ENCODE measurements at places on chromosomes 6 and 20. TPM values are rescaled to one million over a fixed set of nuclear protein-coding genes. Genes with fewer than 3 reads are reported as not detected.
A peak's percentile ranks its signal among the peaks of the same experiment; 100 is the strongest.

DNA sequence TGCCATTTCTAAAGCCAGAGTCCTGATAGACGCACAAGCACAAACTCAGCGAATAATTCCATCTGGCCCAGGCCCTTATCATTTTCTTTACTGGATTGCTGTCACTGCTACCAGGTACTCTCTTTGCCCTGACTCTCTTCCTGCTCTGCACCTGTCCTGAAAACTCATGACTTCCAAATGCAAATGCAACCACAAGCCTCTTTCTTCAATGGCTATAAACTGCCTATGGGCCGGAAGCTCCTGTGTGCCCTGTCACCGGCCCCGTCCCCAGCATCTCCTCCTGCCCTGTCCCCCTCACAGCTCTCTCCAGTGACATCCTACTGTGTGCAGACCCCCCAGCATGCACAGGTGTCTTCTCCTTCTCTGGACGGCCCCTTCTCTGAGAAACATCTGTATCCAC is 302.6 kb downstream of the GMDS start:
- H3K27ac ChIP-seq, result no peak overlapping the region
- no peaks in the 10 kb centered on the region for H3K27me3 ChIP-seq
- no peak for DNase-seq
- no peaks in the 10 kb centered on the region for H3K36me3 ChIP-seq
- no peaks in the 10 kb centered on the region for H3K4me1 ChIP-seq
- no peak overlapping the region for H3K4me3 ChIP-seq

DNA sequence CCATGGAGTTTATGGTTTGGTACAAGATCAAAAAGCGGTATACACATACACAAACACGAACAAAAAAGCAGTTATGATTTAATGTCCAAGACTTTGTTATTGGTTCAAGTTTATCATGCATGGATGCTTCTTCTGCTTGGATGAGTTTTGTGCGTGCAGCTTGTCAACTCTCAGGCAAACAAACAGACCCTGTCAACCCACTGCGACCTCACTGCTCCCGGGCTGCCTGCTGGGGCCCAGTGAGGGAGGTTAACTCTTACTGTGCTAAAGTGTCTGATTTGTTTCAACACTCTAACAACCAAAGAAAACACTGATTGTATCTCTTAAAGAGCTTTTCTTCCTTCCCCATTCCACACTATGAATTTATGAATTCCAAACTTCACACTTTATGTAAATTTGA is 26.8 kb upstream of the DDR1 start:
- no peaks in the 10 kb centered on the region for H3K36me3 ChIP-seq
- peaks cover 6% of the 10 kb centered on the region for H3K4me1 ChIP-seq
- peak; percentile 81 for DNase-seq
- no peak overlapping the region for H3K27ac ChIP-seq
- no peaks in the 10 kb centered on the region for H3K27me3 ChIP-seq
- no peak overlapping the region for H3K4me3 ChIP-seq

DNA sequence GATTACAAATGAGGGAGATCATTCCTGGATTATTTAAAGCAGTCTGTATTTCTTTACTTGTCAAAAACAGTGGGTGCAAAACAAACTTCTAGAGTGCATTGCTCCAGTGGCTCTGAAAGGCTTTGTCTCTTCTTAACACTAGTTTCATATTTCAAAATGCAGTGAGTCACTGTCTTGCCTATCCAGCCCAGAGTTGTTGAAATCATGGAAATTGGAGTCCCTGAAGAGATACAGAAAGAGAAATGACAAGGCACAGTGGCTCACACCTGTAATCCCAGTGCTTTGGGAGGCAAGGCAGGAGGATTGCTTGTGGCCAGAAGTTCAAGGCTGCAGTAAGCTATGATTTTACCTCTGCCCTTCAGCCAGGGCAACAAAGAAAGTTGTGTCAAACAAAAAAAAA is 11.3 kb downstream of the SLC2A12 start:
- no peak overlapping the region for H3K4me3 ChIP-seq
- H3K36me3 ChIP-seq, result peaks cover 3% of the 10 kb centered on the region
- no peaks in the 10 kb centered on the region for H3K27me3 ChIP-seq
- no peaks in the 10 kb centered on the region for H3K4me1 ChIP-seq
- DNase-seq, result no peak
- H3K27ac ChIP-seq, result no peak overlapping the region

DNA sequence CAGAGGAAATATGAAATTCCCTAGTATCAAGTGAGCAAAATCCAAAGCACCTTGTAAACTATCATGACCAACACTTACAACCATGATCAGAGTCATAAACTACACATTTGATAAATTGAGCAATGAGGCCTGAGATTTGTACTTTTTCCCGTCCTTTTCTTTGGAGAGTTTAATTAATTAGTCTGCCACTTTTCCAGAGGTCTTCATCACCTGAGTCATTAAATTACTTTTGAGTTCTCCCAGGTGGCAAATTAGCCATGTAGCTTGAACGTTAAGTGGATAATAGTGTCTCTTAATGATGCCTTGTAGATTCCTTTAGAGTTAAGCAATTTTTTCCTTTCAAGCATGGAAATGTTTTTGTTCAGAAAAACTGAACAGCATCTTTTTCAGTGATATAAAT is 75.6 kb downstream of the RNF217 start:
- H3K4me1 ChIP-seq, result peaks cover 3% of the 10 kb centered on the region
- no peak for DNase-seq
- H3K27ac ChIP-seq, result no peak overlapping the region
- no peak overlapping the region for H3K4me3 ChIP-seq

DNA sequence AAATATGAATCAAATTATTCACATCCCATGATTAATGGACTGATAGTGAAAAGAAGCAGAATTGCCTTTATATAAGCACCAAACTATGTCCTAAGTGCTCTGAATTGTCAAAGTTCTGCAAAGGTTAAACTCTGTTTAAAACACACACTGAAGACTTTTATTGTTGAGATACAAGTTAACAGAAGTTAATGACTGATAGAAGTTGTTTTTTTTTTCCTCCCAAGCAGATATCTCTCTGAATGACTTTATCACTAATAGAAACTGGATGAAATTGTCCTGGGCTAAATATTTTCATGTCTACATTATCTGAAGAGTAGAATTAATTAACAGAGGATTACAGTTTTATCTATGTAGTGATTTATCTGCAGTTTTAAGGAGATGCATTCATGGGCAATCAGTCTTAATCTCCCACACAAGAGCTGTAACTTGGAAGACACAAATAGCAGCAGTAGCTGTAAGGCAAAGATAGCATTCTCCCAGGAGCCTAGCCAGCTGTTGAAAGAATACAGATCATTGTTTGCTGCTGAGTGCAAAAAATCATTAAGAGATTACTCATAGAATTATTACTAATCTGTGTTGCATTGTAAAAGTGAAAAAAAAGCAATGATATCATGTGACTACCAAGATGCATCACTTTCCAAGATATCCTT is 49.9 kb downstream of the BMP5 start:
- peaks cover 38% of the 10 kb centered on the region for H3K4me1 ChIP-seq
- no peak overlapping the region for H3K4me3 ChIP-seq
- no peaks in the 10 kb centered on the region for H3K36me3 ChIP-seq
- H3K27ac ChIP-seq, result no peak overlapping the region
- DNase-seq, result no peak

DNA sequence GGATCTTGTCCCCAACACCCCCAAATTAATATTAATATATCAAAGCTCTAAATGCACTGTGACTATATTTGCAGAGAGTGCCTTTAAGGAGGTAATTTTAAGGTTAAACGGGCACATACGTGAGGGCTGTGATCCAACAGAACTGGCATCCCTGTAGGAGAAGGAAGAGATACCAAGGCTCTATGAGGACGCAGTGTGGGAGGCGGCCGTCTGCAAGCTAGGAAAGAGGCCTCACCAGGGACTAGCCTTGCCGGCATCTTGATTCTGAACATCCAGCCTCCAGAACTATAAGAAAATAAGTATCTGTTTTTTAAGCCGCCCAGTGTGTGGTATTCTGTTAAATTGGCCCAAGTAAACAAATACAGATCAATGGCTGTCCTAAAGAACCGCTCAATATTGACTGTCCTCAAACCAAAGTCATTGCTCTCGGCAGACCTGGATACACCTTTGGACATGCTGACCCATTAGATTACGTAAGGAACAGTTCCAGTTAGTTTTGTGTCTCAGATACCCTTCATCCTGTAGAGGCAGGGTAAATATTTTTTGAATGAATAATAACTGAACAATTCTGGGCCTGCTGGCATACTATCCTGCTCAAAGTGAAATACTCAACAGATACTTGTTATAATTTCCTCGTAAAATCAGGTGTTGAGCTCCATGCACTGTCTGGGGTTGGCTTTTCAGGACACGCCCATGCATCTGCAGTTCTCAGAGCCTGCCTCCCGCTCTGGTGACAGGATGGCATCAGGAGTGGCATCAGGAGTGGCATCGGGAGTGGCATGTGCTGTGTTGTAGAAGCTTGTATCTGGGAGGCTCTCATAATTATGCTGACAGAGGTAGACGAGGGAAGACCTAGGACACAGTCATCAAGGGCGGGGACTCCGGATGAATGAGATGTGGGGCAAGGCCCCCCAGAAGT is 6.3 kb downstream of the PRR18 start:
- peaks cover 28% of the 10 kb centered on the region for H3K27me3 ChIP-seq
- H3K4me1 ChIP-seq, result peaks cover 3% of the 10 kb centered on the region
- no peak for DNase-seq
- H3K4me3 ChIP-seq, result no peak overlapping the region
- H3K27ac ChIP-seq, result no peak overlapping the region
- no peaks in the 10 kb centered on the region for H3K36me3 ChIP-seq

DNA sequence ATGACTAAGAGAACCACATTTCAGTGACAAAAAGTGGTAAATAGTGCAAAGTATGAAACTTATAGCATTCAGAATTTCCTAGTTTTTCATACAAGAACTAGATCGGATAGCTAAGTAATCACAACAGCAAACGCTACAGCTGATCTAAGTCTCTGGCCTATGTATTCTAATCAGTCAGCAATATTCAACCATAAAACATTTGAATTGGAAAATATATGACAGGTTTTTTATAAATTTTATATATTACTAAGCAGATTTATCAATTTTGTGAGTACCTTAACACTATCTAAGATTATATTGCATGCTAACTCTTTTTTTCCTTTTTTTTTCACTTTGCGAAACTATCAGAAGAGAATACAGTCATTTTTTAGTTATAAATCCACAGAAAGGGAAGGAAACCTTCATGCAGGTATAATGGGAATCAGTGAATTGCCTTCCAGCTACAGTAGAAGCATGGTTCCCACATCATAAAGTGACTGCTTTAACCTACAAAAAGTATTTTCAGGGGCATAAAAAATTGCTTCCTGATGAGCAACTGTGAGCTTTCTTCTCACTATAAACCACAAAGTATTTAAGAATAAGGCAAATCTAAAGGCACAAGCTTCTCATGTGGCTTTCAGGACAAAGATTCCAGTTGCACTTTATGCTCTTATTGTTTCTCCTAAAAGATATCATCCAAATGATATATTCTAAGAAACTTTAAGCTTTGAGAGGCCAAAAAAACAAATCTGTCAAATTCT is 74.0 kb upstream of the GJE1 start:
- H3K27ac ChIP-seq, result no peak overlapping the region
- DNase-seq, result no peak
- no peaks in the 10 kb centered on the region for H3K27me3 ChIP-seq
- H3K4me1 ChIP-seq, result no peaks in the 10 kb centered on the region
- no peak overlapping the region for H3K4me3 ChIP-seq

DNA sequence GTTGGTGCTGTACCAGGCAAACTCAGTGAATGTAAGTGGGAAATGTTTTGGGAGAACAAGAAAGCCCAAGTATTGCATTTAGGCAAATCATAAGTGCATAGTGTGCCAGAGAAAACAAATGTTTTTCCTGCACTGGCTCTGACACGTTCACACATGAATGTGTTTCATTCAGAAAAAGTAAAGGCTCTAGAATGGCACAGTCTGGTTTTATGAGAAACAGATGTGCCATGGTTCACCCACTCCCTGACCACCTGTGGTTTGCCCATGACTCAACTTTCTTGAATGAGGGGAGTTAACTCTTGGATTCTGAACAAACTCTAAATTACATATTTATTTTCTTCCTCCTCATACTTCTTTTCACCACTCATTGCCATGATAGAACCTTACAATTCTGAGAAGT is 126.9 kb downstream of the KCNQ5 start:
- H3K27me3 ChIP-seq, result no peaks in the 10 kb centered on the region
- no peaks in the 10 kb centered on the region for H3K4me1 ChIP-seq
- H3K4me3 ChIP-seq, result no peak overlapping the region
- no peak for DNase-seq
- H3K36me3 ChIP-seq, result no peaks in the 10 kb centered on the region

GRCh38 chr6:161138543-161139303 is 135.1 kb downstream of the AGPAT4 start:
- H3K4me1 ChIP-seq, result no peaks in the 10 kb centered on the region
- DNase-seq, result no peak
- H3K27me3 ChIP-seq, result no peaks in the 10 kb centered on the region
- H3K27ac ChIP-seq, result no peak overlapping the region

- no peak overlapping the region for H3K4me3 ChIP-seq
- no peaks in the 10 kb centered on the region for H3K27me3 ChIP-seq
- peaks cover 5% of the 10 kb centered on the region for H3K4me1 ChIP-seq
- no peak overlapping the region for H3K27ac ChIP-seq
Measured at GRCh38 chr6:19301980-19302379, 535.2 kb upstream of the ID4 start.

PDYN gene
- not detected for polyA plus RNA-seq

RFX6 gene
- 0.01 TPM for polyA plus RNA-seq

TCP11 gene
- 0.45 TPM for polyA plus RNA-seq

LBP gene
- 4.8 TPM for polyA plus RNA-seq

HAO1 gene
- not detected for polyA plus RNA-seq

C6orf58 gene
- polyA plus RNA-seq, result 0.08 TPM

FLRT3 gene
- 23.5 TPM for polyA plus RNA-seq

SLC22A3 gene
- polyA plus RNA-seq, result 35.6 TPM
